ENCODE measurements at places on chromosomes 5 and 9. TPM values are rescaled to one million over a fixed set of nuclear protein-coding genes. Genes with fewer than 3 reads are reported as not detected.

The MYMK gene
- total RNA-seq: 0.47 TPM

The BSPRY gene
- total RNA-seq: 2.3 TPM

The TERT gene
- total RNA-seq: 3.4 TPM

The PCDHB13 gene
- 0.14 TPM for total RNA-seq

Data from thymus (tissue), 14 donors.